ENCODE measurements at places on chromosomes 6 and 20.

DNA sequence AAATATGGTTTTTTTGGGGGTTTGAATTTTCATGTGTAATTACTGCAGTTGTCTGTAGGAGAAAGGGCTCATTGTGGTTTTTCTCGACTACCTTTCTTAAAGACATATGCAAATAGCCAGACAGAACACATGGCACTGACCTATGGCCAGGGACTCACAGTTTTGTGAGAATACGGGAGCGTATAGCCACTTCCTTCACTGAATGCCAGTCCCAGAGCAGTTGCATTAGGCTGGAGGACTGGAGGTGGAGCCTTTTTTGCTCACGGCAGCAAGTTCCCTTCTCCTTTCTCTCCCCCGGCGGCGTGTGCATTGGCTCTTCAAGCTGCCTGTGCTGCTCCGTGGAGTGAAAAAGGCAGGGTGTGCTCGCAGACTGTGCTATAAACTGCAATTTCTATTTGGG lies 114.9 kb downstream of the AKAP7 start:
- DNase-seq = peak; percentile 74

- peak; percentile 61 for DNase-seq
Measured at GRCh38 chr6:2839982-2840748, 1.5 kb downstream of the SERPINB1 start.

GRCh38 chr20:41996951-41997350 lies 378.8 kb upstream of the CHD6 start:
- DNase-seq = no peak

DNA sequence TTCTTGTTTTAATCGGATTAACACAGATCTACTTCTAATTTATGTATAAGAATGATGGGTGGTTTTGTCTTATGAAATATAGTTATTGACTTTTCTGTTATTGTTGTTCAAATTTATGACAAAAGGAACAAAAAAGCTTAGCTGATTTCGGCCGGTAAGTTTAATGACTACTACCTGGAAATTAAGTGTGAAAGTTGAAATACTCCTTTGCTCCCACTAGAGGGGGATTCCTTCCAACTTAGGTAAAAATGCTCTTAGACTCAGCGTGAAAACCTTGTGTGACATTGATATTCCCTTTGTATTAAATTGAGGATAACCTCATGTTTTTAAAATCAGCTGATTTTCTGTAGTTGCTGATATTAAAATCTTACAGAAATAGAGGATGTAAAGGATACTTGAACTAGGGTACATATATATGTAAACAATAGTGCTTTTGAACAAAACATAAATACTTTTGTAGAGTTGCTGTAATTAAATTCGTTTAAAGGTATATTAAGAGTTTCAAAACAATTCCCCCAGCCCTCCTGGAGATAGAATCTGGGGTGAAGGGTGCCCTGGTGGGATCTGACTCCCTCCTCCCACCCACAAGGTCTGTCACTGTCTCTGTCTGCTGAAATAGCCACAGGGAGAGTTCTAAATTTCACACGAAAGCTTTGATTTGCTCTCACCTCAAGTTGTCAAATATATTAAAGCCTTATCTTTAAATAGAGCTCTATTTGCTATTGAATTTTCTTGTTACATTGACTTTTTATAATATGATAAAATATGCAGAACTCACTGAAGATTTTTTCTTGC lies 257.5 kb downstream of the ARID1B start:
- peak; percentile 33 for DNase-seq

DNA sequence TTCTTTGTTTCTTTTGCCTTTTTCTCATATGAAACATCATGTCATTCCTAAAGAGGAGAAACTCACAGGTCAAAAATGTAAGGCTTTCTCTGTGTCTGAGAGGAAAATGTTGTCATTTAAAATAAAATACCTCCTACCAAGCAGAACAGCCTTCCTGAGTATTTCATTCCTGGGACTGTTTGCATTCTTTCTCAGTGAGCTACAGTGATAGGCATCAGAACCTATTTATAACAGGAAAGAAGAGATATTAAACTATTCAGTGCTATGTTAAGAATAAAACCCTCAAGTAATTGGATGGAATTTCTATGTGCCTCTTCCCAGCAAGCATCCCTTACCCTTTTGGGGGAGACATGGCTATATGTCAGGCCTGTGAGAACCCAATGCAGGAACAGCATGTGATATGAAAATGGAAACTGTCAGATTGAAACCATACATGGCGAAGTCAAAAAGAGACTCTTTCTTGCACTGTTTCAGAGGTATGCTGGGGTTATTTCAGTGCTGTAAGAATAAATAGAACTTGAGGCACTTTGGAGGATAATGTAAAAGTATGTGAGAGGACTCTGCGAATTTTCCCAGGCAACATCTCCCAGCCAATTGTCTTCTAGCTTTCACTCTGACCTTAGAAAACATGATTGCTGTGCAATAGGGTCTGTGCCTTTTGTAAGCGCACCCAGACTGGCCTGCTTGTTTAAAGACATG lies 133.8 kb upstream of the CCN2 start:
- DNase-seq = no peak

DNA sequence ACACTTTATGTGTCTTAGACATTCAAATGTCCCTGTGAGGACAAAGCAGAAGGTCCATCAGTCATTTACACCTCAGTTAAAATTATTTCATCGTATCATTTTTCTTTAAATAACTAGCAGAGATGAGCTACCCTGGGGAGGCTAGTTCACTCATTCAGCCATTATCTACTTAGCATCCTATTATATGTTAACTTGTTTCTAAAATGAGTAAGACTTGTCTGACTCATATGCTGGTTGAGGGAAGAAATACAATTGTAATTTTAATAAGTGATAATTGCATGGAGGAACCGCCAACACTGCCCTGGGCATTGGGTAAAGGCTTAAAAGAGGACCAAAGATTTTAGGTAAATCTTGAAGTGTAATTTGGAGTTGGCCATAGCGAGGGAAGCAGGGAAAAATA lies 12.4 kb upstream of the PTPRK start:
- no peak for DNase-seq
